M059J (cell line): ENCODE measurements at places on chromosomes 7 and 10. TPM values are rescaled to one million over a fixed set of nuclear protein-coding genes. Genes with fewer than 3 reads are reported as not detected.

DNA sequence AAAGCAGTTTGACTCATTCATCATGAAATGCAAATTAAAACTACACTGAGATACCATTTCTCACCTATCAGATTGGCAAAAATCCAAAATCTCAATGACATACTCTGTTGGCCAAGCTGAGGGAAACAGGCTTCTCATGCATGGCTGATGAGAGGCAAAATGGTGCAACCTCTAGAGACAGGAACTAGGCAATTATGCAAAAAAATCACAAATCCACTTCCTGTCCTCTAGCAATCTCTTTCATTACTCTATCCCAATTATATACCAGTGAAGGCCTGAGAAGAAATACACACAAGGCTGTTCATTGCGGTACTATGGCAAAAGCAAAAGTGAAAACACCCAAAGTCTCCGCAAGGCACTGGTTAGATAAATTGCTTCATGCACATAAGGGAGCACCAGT is 25.9 kb upstream of the PTPRN2 start:
- DNase-seq = peak; percentile 52

GRCh38 chr10:43785252-43785651 is 136.6 kb upstream of the ZNF32 start:
- DNase-seq = peak; percentile 27

- DNase-seq = no peak
Measured at GRCh38 chr7:73869011-73869798, 8.2 kb downstream of the TMEM270 start.

DNA sequence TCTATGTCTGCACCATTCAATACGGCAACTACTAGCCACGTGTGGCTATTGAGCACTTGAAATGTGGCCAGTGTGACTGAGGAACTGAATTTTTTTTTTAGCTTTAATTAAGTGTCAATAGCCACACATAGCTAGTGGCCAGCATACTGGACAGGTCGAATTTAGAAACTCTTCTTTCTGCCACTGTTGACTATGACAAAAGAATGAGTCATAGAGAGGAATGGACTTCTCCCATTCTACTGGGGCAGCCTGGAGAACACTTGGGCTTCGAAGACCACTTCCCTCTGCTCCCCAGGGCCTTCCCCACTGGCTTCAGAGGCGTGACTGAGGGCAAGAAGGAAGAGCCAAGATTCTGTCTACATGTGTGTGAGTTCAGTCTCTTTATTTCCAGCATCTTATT is 137.5 kb downstream of the SNX10 start:
- DNase-seq = peak; percentile 33

- no peak for DNase-seq
Measured at GRCh38 chr10:47019155-47020145, 108.2 kb downstream of the PTPN20 start.

GRCh38 chr7:142870147-142870559 is 15.3 kb downstream of the EPHB6 start:
- no peak for DNase-seq

DNA sequence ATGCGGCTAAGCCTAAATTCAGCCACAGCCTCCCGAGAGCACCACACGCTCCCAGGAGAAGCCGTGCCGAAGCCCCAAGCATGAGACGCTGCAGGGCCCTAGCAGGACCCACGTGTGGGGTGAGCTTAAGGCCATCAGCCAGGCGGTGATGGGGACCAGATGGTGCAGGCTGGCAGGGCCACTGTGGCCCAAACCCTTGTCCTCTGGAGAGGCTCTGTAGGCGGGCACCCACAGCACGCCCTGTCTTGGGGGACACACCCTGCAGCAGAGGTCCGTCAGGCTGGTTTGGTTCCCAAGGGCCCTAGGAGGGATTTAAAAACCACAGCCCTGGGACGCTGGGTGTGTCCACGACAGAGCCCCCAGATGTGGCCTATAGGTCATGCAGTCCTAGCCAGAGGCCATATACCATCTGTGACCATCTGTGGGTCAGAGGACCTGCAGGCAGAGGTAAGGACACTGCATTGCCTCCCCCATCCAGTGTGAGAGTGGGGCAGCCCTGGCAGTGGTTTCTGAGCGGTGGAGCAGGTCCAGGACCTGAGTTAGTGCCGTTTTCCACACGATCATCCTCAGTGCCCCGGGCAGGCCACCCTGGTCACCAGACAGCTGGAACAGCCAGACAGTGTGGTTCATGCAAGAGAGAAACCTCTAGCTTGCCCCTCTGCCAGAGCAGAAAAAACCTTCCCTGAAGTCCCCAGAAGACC is 39.6 kb upstream of the INPP5A start:
- no peak for DNase-seq

- peak; percentile 56 for DNase-seq
Measured at GRCh38 chr10:21989453-21990154, 13.9 kb downstream of the DNAJC1 start.

GRCh38 chr7:139776486-139777132 is 1.2 kb downstream of the HIPK2 start:
- peak; percentile 62 for DNase-seq

- DNase-seq = no peak
Measured at GRCh38 chr7:112386619-112387018, 63.6 kb upstream of the IFRD1 start.

- DNase-seq = peak; percentile 23
Measured at GRCh38 chr10:86599729-86600128, 54.6 kb upstream of the OPN4 start.

DNA sequence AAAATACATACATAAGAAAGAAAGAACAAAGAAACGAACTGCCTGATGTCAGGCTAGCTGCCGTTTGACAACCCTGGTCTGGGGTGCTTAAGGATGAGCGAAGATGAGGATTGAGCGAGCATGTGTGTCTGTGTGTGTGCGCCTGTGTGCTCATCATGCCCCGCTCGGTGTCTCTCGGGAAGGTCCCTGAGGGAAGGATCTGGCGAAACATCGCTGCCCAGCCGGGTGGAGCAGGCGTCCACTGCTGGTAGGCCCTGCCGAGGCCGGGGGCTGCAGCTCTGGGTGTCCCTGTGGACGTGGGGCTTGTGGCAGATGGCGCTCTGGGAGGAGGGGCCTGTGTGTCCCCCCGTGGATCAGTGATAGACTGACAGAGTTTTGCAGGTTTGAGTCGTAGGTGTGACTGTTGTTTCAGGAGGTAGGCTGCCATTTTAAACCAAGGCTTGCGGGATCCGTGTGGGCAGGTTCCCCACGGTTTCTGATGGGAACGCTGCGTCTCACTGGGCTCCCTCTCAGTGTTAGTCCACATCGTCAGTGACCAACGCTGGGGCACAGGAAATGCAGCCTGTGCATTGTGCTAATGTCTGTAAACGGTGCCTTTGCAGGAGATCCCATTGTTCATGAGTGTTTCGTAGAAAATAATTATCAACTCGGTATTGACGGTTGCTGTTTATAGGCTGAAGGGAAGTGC is 5.9 kb upstream of the SUN1 start:
- no peak for DNase-seq

DNA sequence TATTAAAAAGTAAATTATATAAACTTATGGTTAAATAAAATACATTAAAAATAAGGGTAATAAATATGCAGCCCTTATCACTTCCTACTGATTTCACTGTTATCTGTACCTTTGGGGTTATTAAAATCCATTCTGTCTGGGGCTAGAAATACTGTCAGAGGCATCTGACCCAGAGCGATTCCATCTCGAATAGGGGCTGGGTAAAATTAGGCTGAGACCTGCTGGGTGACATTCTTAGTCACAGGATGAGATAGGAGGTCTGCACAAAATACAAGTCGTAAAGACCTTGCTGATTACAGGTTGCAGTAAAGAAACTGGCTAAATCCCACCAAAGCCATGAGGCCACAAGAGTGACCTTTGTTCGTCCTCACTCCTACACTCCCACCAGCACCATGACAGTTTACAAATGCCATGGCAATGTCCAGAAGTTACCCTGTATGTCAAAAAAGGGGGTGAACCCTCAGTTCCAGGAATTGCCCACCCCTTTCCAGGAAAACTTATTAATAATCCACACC is 77.6 kb downstream of the COBL start:
- DNase-seq = no peak

- no peak for DNase-seq
Measured at GRCh38 chr10:67045404-67045803, 119.6 kb downstream of the LRRTM3 start.

- peak; percentile 69 for DNase-seq
Measured at GRCh38 chr10:32379318-32379949, 32.5 kb upstream of the EPC1 start.

GRCh38 chr10:78504181-78504580 is 470.5 kb downstream of the RPS24 start:
- DNase-seq = no peak

- peak; percentile 41 for DNase-seq
Measured at GRCh38 chr10:114698271-114699061, 40.4 kb upstream of the ABLIM1 start.

DNA sequence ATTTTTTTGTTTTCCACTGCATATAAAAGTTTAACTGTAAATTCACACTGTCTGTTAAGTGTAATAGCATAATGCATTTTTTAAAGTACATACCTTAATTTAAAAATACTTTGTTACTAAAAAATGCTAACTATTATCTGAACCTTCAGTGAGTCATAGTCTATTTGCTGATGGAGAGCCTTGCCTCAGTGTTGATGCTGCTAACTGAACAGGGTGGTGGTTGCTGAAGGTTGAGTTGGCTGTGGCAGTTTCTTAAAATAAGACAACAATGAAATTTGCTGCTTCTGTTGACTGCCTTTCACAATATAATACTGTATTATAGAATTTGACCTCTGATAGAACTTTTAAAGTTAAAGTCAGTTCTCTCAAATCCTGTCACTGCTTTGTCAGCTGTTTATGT is 72.3 kb upstream of the GATAD1 start:
- no peak for DNase-seq

DNA sequence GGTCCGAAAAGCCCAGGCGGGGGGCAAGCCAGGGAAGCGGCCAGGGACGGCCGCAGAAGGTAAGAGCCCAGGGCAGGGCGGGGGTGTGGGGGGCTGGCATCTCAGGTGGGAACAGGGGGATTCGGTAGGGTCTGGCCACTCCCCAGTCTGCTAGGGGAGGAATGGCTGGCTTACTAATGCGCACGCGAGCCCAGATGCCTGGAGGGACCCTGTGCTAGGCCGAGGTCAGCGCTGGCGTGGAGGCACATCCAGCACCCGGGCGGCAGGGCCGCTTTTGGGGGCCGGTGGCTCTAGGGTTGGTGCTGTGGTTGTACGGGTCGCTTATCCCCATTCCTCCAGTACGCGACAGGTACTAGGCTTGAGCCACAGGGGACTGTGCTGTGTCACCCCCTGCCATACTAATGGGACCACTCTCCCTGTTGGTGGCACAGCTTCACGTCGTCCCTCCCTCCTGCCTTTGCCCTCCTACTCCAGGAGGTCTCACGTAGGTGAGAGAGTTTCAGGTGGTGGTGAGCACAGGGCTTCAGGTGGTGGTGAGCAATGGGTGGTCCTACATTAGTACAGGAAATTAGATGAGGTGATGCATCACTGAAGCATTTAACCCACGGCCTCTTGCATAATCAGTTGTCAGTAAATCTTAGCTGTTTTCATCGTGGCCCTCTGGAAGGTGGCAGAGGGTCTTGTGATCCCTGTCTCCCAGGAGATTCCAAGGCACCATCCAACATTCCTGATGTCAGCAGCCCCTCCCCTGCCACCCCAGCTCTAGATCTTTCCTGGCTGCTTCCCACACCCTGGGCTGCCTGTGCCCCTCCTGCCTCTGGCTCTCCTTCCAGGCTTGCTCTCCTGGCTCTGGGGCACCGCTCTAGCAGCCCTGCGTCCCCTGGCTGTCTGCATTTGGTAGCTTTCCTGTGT is 971 bp downstream of the AEBP1 start:
- peak; percentile 67 for DNase-seq

DNA sequence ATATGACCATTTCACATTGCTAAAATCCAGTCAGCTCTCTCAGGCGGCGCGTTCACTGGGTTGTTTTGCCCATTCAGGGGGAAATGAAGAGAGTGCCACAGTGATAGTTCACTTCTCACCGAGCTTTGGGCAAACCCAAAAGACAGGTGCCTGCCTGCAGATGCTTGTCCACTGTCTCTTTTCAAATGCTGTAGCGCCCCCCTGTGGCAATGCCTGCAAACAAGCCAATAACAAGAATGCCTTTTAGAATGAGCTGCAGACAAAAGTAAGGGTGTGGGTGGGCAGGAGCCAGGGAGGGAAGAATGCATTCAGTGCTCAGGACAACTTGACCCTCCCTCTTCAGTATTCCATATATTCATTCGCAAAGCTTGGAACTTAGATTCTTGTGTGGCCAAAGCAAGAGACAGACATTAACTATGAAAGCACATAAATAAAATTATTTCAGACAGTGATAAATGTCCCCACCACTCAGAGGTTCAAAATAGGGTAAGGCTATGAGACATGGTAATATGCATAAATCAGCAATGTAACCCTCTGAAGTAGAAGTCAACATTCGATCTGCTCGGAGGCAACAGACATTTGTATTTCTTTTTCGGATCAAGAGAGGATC is 86.9 kb downstream of the JAZF1 start:
- peak; percentile 75 for DNase-seq

KCNMA1 gene
- 16.1 and 23.3 TPM in 2 replicates for total RNA-seq

TMEM168 gene
- 4.6 and 6.5 TPM in 2 replicates for total RNA-seq

FOXK1 gene
- total RNA-seq = 6.6 and 11.6 TPM in 2 replicates

WEE2 gene
- total RNA-seq = not detected in 2 replicates

LIPJ gene
- total RNA-seq = not detected in 2 replicates

LIPK gene
- total RNA-seq = not detected in 2 replicates

TMEM270 gene
- 0.17 and 0.32 TPM in 2 replicates for total RNA-seq

LRRC18 gene
- not detected in 2 replicates for total RNA-seq

FAM131B gene
- 0.79 and 1.5 TPM in 2 replicates for total RNA-seq
